ENCODE measurements at places on chromosomes 4 and X. TPM values are rescaled to one million over a fixed set of nuclear protein-coding genes. Genes with fewer than 3 reads are reported as not detected.

Gene APBB2
- total RNA-seq, result 65.6 TPM

Gene POF1B
- 13.1 TPM for total RNA-seq

Gene HSD17B10
- total RNA-seq, result 95.2 TPM

Gene GLRB
- 3.3 TPM for total RNA-seq

Gene F11
- total RNA-seq, result 1.5 TPM

Gene NAT8L
- 2.7 TPM for total RNA-seq

Gene KIAA1210
- 0.03 TPM for total RNA-seq

Gene TRO
- 11.6 TPM for total RNA-seq

Gene UGT2B7
- total RNA-seq, result 161 TPM

Gene CENPI
- 0.66 TPM for total RNA-seq

Gene LINC00632
- total RNA-seq, result 45.9 TPM

Gene LDB2
- total RNA-seq, result 59.9 TPM

Gene USO1
- 49.6 TPM for total RNA-seq

Gene GLRA3
- not detected for total RNA-seq

Gene KLHL34
- 0.09 TPM for total RNA-seq

All from kidney (tissue), 22 donors.